ENCODE measurements at places on chromosomes 5 and 9.

- no peak for DNase-seq
Measured at GRCh38 chr5:35285435-35285834, 55.1 kb upstream of the PRLR start.

DNA sequence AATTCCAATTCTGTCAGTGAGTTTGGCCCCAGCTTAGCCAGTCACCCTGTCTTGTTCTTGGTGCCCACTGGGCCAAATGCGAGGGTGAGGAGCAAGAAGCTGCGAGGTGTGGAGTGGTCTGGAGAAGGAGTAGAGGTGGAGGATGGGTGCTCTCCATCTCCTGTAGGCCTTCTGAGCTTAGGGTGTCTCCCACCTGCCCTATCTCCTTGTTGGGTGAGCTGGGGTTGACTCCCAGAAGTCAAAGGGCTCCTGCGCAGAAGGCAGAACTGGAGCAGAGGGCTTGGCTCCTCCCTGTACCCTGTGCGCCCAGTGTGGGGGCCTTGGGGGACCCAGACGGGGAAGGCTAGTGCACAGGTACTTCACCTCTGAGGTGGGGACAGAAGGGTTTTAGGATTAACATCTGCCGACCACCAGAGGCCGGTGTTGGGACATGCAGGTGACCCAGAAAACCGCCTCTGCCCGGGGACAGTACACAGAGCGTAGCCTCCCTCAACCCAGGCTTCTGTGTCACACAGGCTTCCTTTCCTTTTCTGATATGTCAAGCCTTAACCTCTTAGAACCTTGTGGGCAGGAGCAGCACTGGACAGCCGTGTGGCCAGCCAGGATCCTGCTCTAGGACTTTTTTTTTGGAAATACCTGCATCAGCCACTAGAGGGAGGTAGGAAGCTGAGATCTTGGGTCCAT lies 16.9 kb downstream of the IL5 start:
- DNase-seq, result peak; percentile 31

GRCh38 chr9:99114846-99115500 lies 10.1 kb downstream of the TGFBR1 start:
- DNase-seq, result no peak

DNA sequence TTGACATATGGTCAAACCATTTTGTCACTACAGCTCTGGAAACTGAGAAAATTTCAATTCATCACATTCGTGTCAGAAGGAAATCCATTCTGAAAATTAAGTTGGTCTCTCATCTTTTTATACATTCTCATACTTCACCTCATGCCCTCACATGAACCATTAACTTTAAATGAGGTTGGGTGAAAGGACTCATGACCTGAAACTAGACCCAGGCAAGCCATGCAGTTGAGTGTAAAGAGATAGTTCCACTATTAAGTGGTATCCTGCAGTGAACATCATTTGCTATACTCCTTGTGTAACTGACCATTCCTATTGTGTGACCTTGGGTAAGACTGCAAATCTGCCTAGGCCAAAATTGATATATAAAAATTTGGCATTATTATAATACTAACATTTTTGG lies 299.6 kb upstream of the GRIN3A start:
- DNase-seq, result no peak

DNA sequence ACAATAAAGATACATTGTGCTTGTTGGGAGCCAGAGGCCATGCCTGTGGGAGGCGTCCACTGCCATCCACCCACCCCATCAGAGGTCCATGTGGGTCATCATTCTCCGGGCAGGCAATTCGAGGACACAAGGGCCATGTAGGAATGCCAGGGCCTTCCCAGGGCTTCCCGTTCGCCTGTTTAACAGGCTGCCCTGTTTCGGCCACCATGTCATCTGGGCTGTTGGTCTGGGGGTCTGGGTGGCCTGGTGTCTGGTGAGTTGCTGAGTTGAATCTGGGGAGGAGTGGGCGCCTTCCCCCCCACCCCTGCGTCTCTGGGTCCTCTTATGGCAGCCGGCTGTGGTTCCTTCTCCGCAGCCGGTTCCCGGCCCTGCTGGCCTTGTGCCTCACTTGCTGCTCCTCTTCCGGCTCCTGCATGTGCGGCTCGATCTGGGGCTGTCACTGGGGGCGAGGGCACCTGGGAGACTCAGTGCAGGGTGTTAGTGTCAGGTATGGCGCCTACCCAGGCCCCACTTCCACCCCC lies 117.4 kb downstream of the WNK2 start:
- no peak for DNase-seq

GRCh38 chr5:116838011-116838536 lies 263.5 kb upstream of the SEMA6A start:
- no peak for DNase-seq

DNA sequence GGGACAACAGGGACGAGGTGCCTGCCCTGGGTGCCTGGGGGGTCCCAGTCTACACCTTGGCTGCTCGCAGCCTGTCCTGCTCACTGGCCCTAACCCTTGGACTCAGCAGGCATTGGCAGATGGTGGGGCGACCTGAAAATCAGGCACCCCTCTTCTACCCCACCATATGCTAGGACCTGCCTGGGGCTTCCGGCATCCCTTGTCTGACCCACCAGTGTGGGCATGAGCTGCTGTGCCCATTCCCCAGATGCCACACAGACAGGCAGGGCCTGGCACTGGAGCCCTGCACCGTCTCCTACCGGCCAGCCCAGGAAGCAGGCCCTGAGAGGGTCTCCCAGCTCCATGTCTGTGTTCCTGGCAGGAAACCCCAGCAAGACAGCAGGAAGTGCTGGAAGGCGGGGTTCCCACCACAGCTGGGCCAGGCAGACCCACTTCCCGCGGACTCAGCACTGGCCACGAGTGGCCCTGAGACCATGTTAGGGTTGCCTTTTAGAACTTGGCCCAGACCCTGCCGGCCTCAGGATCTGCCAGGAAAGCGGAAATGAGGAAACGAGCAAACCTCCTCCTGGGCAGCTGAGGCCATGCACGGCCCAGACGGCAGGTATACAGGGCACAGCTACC lies 3.1 kb downstream of the NINJ1 start:
- DNase-seq, result no peak

DNA sequence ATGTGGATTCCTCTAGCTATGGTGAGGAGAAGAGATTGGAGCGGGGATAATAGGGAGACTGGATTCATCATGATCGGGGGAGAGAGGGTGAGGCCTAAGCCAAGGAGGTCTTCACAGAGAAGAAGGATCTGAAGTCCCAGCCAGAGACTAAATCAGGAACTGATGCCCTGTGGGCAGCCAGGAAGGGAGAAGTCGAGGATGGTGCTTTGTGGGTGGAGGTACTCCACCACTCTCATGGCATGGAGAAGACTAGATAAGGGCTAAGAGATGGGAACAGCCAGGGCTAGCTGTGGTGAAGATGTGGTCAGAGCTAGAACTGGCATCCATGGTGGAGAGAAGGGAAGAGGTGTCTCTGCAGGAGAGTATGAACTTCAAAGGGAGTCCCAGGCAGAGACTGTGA lies 3.0 kb upstream of the RGS14 start:
- no peak for DNase-seq

GRCh38 chr5:142246258-142246657 lies 78.6 kb downstream of the SPRY4 start:
- DNase-seq, result peak; percentile 53

DNA sequence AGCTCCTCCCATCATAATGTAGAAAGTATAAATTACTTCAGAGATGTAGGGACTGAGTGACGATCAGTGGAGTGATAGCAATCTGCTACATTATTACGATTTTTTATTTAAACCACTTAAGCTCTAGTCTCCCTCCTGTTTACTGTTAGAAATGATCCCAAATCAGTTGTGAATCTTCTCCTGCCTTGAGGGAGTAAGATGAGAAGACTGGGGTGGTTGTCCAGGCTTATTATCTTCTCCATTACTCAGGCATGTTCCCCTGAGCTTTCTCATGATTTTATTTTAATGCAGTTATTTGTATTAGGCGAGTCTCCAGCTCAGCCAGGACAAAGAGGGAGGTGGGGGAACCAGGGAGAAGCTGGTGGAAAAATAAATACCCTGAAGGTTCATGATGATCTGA lies 48.2 kb upstream of the CTNNA1 start:
- no peak for DNase-seq

GRCh38 chr9:114372921-114373448 lies 14.8 kb downstream of the AKNA start:
- DNase-seq, result no peak

DNA sequence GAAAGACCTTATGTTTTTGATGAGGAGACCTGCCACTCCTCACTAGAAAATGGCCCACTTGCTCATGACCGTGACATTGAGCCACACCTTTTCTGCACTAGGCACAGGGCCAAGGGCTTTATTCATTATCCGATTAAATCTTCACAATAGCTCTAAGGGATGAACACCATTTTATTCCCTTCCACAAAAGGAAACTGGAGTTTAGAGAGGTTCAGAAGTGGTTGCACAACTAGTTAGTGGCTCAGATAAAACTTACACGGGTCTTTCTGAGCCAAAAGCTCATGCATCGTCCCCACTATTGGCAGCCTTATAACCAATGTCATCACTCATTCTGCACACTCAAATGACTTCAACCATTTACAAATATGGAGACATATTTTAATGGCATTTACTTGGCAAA lies 39.4 kb downstream of the SUSD1 start:
- DNase-seq, result no peak

DNA sequence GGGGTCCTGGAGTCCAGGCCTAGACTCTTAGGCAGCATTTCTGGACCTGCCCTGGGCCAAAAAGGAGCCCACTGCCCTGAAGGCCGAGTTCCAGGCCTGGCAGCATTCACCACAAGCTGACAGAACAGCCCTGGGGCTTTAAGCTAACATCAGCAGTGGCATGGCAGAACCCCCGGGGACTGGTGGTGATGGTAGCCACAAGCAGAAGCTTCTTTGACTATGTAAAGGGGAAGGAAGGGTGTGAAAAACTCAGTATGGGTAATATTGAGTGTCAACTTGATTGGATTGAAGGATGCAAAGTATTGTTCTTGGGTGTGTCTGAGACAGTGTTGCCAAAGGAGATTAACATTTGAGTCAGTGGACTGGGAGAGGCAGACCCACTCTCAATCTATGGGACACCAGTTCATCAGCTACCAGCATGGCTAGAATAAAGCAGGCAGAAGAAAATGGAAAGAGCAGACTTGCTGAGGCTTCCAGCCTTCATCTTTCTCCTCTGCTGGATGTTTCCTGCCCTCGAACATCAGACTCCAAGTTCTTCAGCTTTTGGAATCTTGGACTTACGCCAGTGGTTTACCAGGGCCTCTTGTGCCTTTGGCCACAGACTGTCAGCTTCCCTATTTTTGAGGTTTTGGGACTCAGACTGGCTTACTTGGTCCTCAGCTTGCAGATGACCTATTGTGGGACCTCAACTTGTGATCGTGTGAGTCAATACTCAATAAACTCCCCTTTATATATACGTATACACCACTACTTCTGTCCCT lies 661.0 kb upstream of the C9orf72 start:
- peak; percentile 45 for DNase-seq

- DNase-seq, result no peak
Measured at GRCh38 chr5:173557123-173557903, 59.1 kb downstream of the BOD1 start.

GRCh38 chr9:111949919-111950318 lies 53.3 kb downstream of the UGCG start:
- DNase-seq, result peak; percentile 64
